ENCODE measurements at places on chromosomes 2 and 18.

DNA sequence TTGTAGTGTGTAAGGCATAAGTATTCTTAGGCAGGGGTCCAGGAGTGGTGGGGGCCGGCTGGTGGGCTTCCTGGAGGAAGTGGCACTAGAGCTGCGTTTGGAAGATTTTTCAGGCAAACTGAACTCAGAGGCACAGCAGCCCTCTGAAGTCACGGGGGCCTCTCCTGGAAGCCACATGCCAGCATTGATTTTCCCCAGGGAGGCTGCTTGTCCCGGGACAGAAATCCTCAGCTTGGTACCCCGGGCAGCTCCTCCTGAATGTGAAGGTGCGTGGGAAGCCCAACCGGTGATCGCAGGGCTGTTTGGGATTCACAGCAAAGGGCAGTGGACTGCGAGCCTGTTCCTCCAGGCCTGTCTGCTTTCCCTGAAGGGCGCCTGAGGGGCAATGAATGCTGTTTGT, 1.6 kb upstream of the PDIA6 start:
- ATAC-seq, result no peak

DNA sequence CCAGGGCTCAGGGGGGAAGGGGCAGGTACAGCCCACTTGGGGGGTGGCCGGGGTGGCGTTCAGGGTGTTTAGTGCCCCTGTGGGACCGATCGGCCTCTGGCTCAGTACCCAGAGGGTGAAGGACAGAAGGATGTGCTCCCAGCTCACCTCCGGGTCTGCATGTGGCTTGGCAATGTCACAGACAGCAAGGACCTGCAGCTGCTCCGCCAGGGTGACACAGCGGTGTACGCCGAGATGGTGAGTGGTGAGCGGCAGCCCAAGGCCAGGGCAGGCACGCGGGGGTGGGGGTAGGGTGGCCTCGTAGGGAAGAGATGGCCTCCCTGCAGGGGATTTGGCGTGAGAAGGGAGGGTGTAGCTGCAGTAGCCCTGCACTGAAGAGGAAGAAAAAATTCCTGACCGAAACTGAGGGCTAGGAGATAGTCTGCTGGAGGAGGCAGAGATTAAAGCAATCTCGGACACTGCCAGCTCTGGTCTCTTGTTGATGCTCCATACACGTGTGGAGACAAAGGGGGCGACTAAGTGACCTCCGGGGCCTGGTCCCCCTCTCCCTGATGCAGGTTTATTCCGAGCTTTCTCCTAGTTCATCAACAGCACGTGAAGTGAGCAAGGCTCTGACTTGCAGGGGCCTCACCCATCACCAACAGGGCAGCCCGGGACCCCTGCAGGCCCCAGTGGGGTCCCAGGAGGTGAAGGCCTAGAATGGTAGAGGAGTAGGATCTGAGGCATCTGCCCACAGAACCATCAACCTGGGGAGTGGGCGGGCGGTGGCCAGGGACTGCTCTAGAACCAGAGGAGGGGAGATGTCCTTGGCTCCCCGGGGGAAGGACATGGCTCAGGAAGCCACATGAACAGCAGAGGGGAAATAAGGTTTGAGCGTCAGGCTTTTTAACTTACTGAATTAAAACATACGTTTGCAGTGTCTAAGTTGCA, 45.4 kb downstream of the FER1L5 start:
- ATAC-seq, result no peak

- ATAC-seq, result no peak
These were observed 69.9 kb downstream of the AFF3 start for GRCh38 chr2:100072503-100072902.

GRCh38 chr18:66461344-66461743, 142.5 kb downstream of the CDH19 start:
- ATAC-seq, result no peak
